NCI-H1436 (cell line): ENCODE measurements at places on chromosomes 16 and 17.
A peak's percentile ranks its signal among the peaks of the same experiment; 100 is the strongest.

DNA sequence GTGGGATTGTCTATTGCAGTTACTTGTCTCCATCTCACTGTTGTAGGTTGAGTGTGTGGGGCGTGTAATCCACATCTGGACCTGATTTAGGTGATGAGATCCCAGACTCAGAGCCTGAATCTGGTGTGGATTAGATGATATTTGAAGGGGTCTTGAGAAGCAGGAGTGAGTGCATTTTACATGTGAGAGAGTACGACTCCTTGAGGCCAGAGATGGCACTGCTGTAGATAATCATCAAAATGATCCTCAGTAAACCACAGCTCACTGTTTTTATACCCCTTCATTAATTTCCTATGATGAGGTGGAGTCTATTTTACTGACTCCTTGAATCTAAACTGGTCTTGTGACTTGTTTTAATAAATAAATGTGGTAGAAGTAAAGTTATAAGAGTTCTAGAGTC, 732.5 kb downstream of the KCNJ2 start:
- no peak for DNase-seq

DNA sequence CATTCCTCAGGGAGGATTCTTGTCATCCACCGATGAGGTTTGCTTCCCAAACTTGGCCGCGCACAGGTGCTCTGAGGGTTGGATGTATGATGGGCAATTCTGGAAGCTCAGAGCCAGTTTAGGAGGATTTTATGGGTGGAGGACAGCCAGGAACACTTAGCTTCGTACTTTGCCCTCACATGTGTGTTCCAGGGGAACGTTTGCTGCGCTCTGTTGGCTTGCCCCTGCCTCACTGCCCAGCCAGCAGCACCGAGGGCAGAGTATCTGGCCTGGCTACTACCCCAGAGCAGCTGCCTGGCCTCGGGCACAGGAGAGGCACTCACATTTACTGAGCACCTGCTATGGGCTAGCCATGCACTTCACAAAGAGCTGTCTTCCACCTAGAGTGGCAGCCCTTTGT, 14.1 kb downstream of the SEZ6 start:
- no peak for DNase-seq

DNA sequence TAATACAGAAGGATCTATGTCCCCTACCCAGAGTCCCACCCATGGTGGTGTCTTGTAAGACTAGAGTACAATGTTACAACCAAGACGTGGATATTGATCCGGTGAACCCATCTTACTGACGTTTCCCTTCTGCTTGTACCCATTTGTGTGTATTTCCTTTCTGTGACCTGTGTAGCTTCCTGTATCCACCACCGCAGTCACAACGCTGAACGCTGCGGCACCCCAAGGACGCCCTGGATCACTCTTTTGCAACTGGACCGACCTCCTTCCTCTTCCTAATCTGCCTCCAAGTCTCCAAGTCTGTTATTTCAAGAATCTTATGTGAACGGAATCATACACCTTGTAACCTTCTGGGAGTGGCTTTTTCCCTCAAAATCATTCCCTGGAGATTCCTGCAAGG, 33.5 kb upstream of the CBX4 start:
- DNase-seq, result no peak

GRCh38 chr17:77881545-77881944, 77.0 kb upstream of the TNRC6C start:
- no peak for DNase-seq

DNA sequence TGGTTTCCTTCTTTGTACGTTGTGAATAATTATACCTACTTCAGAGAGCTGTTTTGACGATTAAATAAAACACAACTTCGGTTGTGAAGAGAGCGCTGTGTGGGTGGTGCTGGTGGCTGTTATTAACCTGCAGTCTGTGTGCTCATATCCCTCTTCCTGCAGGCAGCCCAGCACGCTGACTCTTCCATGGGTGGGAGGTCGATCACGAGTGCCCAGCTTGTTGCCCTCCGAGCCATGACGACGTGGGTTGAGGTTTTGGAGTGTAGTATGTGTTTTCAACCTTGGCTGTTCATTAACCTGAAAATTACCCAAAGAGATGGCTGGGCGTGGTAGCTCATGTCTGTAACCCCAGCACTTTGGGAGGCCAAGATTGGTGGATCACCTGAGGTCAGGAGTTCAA, 11.3 kb upstream of the GCSH start:
- no peak for DNase-seq

DNA sequence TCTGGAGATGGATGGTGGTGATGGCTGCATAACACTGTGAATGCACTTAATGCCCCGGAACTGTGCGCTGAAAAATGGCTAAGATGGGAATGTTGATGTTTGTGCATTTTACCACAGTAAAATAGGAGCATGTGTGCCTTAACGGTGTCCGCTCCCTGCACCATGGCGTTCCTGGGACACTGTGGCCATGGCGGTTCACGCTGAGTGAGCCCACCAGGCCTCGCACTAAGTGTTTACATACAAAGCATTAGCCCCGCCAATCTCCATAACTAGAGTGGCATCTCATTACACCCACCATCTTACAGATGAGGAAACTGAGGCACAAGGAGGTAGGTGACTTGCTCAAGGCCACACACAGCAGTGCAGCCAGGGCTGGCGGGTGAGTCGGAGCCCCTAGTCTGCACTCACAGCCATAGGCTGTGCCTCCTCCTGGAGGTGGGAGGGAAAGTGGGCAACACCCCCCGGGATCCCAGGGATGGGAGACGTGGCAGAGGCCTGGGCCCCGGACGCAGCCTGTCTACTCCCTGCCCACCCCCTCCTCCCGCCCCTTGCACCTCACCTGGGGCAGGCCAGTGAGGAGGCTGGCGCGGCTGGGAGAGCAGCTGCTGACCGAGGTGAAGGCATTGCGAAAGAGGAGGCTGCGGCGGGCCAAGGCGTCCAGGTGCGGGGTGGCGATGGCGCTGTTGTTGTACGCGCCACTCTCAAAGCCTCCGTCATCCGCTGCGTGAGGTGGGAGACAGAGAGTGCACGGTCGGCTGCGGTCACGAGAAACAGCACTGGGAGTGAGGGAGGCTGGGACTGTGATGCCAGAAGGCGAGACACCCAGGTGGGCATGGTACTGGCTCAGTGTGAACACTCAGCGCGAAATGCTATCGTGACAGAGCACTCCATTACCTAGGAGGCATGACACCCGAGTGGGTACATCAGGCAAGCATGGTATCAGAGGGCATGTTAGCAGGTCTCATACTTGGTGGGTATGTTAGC, 3.4 kb downstream of the SGSH start:
- no peak for DNase-seq

- peak; percentile 39 for DNase-seq
Observed at GRCh38 chr17:67629971-67630320, 87.8 kb upstream of the NOL11 start.

- DNase-seq, result no peak
Observed at GRCh38 chr17:35238821-35239220, 4.1 kb upstream of the SLFN5 start.

DNA sequence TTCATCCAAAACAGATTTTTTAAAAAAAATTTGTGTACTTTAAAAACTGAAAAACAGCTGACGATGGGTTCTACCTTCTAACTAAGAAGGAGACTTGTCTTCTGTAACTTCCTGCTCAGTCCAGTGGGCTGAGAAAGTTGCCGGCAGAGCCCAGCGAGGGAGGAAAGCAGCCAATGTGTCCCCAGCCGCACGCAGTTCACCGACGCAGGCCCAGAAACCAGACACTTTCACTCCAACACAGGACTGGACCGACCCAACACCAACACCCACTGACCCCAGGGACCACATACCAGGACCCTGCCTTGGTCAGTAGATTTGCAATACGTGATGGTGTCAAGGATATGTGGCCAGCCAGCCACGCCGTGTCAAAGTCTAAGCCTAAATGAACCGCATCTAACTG, 25.6 kb downstream of the TRAP1 start:
- no peak for DNase-seq

DNA sequence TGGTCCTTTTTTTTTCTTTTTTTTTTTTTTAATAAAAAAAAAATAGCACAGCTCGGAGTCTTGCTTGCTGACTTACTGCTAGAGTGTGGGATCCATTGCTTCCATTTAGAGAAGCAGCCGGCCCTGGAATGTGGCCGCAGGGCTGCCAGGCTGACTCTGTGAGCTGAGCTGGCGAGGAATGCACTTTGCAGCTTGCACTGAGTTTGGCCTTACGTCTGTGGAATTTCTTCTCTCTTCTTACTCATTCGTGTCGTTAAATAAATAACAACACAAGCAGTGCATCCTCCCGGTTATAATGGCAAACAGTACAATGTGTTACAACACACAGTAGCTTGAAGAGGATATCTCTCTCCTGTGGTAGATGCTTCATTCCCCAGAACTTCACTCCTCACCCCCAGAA, 69.2 kb downstream of the PRKCB start:
- DNase-seq, result no peak

DNA sequence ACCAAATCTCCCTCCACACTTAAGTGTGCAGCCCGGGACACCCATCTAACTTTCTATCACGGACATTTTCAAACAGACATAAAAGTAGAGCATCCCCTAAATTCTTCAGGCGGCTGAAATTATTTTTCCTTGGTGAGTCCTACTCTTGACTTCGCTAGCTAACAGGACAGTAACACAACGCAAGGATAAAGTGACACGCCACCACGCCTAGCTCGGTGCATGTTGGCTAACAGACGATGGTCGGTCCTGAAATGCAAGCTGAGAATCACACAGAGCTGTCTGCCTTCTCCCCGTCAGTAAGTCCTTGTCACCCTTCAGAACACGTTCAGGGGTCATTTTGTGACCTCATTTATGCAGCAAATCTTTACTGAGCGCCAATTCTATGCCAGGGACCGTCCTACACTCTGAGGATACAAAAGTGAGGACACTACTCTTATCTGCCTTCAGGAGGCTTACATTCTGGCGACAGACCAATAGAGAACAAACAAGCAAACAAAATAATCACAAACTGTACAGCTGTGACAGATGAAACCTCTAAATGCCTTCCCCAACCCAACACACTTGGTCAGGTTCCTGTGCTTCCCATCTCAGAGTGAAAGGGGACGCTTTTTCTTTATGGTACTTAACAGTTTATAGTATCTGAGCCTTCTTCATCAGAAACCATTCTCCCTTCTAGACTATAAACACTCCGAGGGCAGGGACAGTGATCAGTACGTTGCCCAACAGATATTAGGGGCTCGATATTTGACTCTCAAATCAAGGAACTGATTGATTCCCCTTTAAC, 1.3 kb downstream of the NTAN1 start:
- DNase-seq, result no peak

DNA sequence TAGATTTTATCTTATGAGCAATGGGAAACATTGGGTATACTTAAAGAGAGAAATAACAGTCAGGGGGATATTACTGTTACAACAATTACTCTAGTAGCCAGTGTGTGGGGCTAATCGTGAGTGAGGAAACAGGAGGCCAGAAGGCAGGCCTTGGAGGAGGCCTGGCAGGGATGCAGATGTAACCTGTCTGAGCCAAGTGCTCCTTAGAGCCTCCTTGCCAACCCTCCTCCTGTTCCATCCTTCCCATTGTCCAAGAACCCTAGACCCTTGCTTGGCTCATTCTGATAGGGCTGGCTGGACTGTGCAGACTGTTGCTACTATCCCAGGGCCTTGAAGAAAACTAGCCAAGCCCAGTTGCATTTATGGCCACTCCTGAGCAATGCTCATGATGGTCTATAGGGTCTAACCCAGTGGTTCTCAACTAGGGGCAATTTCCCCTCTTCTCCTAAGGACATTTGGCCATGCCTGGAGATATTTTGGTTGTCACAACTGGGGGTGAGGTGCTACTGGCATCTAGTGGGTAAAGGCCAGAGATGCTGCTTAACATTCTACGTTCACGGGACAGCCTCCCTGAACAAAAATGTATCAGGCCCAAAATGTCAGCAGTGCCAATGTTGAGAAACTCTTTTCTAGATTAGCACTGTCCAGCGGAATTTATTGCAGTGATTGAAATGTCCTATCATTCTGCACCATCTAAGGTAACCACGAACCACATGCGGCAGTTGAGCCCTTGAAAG, 24.4 kb upstream of the WSCD1 start:
- no peak for DNase-seq

GRCh38 chr16:54110016-54110981, 176.3 kb downstream of the IRX3 start:
- DNase-seq, result no peak

- DNase-seq, result no peak
Observed at GRCh38 chr16:56163938-56164337, 27.4 kb upstream of the GNAO1 start.

DNA sequence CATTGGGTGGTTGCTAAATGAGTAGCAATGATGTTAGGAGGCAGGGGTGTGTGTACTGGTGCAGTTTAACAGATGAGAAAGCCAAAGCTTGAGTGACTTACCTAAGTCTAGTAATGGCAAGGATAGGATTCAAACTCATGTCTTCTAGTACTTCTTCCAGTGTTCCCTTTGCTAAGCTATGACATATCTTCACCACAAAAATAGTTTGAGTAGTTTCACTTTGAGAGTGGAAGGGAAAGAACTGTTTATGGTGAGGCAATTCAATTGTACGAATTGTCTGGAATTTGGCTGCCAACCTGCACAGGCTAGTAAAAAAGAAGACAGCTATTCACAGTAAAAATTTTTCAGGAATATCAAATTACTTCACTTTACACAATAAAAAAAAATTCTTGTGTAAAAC, 138.0 kb downstream of the NLK start:
- no peak for DNase-seq

DNA sequence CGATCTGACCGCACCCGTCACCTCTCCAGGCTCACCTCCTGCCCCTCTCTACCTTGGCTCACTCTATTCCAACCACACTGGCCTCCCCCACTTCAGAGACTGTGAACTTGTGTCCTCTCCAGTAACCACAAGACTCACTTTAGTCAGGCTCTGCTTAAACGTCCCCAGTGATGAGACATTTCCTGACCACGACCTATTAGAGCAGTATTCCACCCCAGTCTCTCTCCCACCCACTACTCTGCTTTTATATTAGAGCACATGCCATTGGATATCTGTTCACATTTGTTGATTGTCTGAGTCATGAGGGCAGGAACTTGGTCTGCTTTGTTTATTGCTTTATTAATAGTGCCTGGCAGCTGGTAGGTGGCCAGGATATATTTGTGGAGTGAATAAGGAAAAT, 20.1 kb downstream of the COX11 start:
- no peak for DNase-seq

DNA sequence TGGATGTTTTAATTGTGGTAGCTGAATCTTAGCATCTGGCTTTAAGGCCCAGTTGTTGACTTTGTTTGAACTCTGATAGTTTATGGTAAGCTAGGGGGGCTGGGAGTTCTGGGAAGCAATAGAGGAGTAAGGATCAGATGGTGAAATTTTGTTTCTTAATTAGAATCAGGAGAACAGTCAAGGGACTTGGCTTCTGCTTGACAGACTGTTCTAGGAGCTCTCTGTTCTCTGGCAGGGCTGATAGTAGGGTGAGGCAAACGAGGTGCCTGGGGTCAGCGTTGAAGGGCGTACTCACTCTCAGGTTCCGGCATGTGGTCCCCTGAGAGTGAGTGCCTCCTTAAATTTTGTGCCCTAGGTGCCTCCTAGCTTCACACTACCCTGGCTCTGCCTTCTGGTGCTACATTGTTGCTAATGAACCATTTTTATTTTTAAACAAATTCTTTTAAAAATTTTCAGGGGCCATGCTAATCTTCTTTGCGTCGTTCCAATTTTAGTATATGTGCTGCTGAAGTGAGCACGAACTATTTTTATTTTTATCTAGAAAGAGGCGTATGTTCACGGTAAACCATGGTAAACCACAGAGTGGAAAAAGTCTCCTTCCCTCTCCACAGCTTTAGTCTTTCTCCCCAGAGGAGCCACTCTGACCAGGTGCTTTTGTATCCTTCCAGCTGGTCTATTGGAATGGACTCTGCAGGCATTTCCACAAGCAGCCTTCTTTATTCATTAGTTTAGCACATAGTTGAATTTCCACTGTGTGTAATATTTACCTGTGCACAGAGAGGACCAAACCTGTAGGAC, 19.7 kb downstream of the SLC7A6 start:
- DNase-seq, result no peak

- DNase-seq, result no peak
Observed at GRCh38 chr16:73413091-73413829, 365.3 kb upstream of the ZFHX3 start.
